ENCODE measurements at places on chromosomes 1 and 21.
A peak's percentile ranks its signal among the peaks of the same experiment; 100 is the strongest.

- no peak for DNase-seq
Observed at GRCh38 chr1:246418565-246419312, 88.3 kb downstream of the SMYD3 start.

- DNase-seq = no peak
Observed at GRCh38 chr21:36852864-36853263, 113.6 kb downstream of the HLCS start.

DNA sequence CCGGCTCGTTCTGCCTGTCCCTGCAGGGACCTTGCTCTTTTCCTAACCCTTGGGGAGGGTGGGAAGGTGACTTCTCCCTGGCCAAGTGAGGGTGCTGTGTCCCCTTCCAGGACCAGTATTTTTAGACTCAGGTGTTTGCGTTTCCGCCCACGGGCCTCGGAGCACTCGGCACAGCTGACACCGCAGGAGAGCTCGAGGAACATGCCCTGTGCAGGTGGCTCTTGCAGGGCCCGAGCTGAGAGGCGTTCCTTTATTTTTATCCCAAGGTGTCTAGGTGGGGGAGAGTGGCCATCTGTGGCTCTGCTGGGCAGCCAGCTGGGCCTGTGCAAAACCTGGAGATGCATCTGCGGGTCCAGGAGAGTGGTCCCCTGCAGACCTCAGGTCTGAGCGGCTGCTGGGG is 16.0 kb downstream of the PLCH2 start:
- DNase-seq = no peak

- no peak for DNase-seq
Observed at GRCh38 chr1:20660847-20661206, 342 bp downstream of the DDOST start.

DNA sequence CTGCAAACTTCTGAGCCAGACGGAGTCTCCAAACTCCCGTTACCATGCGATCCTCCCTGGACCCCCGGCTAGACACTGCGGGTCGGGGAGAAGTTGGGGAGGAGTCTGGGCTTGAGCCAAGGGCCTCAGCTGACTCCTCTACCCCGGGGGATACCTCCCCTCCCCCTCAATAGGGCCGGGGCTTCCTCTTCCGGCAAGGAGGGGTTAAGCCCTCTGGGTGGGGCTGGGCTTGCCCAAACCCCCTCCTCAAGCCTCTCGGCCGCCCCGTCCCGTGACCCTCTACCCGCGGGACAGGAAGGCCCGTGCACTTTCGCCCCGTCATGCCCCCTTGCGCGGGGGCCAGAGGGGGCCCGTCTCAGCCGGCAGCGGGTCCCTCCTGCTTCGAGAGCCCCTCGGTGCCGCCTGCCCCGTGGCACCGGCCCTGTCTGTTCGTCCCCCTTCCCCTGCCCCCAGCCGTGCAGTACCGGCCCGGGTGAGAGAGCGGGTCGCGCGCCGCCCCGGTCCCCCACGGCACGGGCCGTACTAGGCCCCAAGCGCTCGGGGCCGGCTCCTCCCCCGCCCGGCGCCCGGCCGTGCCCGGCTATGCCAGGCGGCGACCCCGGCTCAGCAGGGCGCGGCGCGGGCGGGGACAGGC is 652 bp downstream of the ARL8A start:
- no peak for DNase-seq

- DNase-seq = no peak
Observed at GRCh38 chr1:118116909-118117308, 68.1 kb downstream of the SPAG17 start.

DNA sequence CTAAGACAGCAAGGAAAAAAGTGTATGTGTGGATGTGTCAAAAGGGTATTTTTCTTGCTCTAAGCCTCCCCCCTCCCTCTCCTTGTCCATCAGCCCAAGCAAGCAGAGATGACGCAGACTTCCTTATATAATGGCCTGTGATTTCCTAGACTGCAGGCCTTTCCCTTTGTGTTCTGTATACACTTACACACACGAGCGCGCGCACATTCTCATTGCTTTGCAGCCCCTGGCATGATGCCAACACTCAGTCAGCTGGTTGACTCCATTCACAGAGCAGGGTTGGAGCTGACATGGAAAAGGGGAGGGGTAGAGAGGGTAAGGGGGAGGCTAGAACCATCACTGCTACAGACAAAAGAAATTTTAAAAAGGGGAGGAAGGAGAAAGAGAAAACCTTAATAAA is 41.8 kb downstream of the GATAD2B start:
- DNase-seq = peak; percentile 10

DNA sequence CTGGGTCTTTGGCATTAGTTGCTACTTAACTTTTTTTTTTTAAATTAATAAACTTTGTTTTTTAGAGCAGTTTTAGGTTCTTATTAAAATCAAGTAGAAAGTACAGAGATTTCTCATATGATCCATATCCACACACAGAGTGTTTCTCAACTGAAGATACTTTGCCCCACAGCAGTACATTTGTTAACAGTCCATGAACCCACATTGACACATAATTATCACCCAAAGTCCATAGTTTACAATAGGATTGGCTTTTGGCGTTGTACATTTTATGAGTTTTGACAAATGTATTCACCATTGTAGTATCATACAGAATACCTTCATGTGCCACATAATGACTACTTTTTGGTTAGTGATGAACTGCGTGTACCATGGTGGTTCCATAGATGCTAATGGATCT is 106.8 kb downstream of the ADGRL2 start:
- DNase-seq = no peak

GRCh38 chr1:94646786-94647555 is 105.4 kb upstream of the F3 start:
- no peak for DNase-seq

DNA sequence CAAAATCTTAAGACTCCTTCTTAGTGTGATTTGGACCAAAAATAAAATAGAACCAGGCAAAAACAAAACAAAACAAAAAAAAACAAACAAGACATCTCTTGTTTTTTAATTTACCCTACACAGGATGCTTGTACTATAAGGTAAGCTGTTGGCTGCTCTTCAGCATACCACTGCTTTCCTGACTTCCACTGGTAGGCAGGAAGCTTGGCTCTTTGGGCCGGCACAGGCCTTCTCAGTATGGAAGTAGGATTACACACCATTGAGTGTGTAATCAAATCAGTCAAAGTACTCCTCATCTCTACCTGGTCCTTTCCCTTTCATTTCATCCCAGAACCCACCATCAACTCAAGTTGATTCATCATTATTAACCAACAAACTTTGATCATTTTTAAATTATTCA is 61.9 kb upstream of the RGS1 start:
- DNase-seq = no peak

- no peak for DNase-seq
Observed at GRCh38 chr1:81408419-81408818, 392.3 kb upstream of the ADGRL2 start.

DNA sequence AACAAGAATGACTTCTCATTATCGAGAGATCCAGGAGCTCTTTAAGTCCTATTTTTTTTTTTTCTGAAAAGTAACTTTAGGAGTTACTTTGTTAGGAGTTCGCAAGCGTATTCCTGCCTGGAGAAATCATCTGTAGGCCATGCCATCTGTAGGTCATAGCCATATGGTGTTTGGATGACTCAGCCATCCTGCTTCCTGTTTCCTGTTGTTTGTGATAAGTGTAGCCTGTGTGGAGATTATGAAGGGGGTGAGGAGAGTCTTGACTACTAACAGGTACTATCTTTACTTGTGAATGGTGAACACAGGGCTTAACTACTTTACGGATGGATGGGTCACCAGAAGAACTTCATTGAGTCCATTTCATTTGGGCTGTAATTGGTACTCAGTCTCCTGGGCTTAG is 327.2 kb downstream of the PTPRU start:
- DNase-seq = no peak

GRCh38 chr1:89781494-89782126 is 39.2 kb upstream of the LRRC8D start:
- peak; percentile 9 for DNase-seq

GRCh38 chr21:24714646-24715200 is 892.6 kb downstream of the MRPL39 start:
- no peak for DNase-seq

- no peak for DNase-seq
Observed at GRCh38 chr1:114828251-114828650, 26.4 kb upstream of the SYCP1 start.
